ENCODE measurements at places on chromosomes 6 and 20.
A peak's percentile ranks its signal among the peaks of the same experiment; 100 is the strongest.

DNA sequence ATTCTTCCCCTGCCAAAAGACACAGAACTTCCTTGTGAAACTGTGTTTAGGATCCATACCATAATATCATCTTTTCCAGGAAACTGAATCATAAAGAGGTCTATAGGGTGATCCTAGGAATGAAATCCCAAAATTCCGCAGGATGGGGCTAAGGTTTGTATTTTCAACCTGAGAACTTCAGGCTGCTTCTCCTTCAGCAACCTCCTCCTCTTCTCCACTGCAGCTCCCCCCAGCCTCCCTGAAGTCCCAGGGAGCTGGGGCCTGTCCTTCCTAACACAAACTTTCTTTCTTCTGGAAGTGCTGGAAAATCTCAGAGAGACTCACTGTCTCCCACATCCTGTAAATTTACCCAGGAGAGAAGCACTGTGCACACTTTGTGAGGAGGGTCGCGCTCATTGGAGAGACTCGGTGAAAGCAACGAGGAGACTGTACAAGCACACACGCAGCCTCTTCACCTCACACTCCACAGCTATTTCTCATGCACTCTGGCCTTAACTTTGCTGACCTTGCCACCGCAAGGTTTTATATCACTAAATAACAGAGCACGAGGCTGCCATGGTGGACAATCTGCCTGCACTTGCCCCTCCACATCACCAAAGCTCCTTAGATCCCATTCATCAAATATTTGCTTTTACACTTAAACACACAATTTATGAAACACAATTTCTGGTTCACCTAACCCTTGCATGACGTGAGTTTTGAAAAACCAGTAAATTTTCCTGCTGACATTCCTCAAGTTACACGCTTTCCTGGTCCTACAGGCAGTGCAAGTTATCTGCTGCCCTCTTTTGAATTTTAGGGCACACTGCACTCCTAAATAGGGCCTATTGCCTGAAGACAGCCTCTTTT is 14.3 kb downstream of the ID4 start:
- DNase-seq, result peak; percentile 79

DNA sequence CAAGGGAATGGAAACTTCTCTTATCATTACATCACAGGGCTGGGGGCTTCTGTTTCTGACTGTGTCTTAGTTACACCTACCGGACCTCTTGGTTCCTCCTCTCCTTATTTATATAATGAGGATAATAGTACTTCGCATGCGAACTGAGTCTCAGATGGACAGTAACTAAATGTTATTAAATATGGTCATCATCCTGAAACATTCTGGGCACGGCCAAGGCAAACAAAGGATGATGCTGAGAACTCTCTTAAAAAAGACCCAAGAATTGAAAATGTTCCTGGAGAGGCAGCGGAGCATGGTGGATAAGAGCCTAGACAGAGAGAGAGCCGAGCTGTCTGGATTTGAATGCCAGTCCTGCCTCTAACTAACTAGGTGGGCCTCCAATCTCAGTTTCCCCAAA is 119.8 kb upstream of the SASH1 start:
- no peak for DNase-seq

DNA sequence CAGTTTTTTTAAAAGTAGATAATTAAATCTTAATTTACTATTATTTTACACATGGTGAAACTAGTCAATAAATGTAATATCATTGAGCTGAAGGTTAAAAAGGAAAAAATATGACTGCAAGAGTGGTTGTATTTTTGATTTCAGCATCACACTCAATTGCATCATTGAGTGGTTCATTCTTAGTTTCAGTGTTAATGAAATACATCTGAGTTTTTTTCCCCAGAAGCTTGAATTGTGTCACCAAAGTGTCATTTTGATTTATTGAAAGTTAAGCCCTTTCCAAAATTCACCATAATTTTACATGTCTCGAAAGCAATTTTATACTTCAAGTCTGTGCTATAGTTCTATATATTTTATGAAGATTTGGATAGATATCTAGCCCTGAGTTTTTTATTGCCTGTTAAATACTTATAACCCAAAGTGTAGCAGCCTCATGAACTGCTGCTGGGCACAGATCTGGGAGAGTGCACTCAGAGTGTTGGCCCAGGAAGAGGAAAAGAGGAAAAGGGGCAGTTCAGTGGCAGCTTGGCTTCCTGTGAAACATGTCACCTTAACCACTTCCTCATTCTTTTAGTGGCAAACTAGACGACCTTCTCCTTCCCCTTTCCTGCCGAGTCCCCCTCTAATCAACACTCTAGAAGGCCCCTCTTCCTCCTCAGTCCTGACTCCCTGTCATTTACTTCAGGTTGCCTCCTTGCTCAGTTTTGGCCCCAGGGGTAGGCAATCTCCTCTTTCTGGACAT is 140.7 kb downstream of the ESR1 start:
- DNase-seq, result no peak

DNA sequence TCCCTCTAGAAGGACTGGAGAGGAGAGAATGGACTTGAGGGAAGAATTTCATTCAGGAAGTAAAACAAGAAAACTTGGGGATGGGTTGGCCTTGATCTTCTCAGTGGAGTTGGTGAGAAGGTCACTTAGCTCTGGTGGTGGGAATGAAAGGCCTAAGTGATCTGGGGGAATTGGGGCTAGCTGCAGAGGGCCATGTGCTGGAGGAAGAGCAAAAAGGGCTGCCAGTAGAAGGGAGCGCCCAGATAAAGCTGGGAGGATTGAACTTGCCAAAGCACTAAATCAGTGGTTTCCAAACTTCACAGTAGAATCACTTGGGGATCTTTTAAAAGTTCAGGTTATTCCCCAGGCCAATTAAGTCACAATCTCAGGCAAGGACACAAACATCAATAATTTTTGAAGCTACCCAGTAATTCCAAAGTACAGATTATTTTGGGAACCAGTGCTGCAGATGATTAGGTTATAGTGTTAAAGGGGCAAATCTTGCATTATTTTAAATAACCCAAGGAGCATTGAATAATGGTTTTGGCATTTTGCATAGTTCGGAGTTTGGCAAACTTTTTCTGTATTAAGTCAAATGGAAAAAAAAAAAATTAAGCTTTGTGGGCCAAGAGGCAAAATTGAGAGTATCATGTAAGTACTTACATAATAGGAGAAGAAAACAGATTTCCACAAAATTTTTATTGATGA is 36.5 kb upstream of the RFPL4B start:
- DNase-seq, result no peak

Data from RKO (cell line).